ENCODE measurements at places on chromosomes 3 and 15.

GRCh38 chr3:14947886-14948608, 664 bp downstream of the NR2C2 start:
- DNase-seq: peak; percentile 90

DNA sequence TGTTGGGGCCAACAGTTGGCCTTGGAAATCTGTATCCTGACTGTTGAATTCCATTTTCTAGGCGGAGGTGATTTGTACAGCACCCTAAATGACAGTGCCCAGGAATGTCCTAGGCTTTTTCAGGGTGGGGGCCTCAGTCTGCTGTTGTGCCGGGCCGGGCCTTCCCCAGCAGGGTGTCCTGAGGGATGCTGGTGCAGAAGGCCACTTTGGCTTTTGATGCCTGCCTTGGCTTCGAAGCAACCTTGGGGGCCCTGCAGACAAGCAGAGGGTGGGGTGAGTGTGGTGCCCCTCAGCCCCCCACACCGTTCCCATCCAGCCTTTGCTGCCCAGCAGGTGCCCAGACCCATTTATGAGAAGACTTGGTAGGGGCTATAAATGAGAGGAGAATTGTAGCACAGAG, 33.0 kb downstream of the SYNM start:
- DNase-seq: no peak

GRCh38 chr3:54773271-54773670, 154.6 kb downstream of the LRTM1 start:
- DNase-seq: no peak

- DNase-seq: no peak
Observed at GRCh38 chr3:156576651-156577348, 21.9 kb upstream of the SSR3 start.

DNA sequence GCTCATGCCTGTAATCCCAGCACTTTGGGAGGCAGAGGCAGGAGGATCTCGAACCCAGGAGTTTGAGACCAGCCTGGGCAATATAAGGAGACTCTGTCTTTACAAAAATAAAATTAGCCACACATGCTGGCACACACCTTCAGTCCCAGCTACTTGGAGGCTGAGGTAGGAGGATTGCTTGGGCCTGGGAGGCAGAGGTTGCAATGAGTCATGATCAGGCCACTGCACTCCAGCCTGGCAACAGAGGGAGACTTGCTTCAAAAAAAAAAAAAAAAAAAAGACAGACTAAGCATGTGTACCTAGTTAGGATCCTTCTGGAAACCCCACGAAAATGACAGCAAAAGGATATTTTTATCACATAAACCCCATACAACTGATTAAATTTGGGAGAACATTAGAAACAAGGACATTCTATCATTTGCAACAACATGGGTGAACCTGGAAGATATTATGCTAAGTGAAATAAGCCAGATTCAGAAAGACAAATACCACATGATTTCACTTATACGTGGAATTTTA, 44.9 kb downstream of the METTL6 start:
- no peak for DNase-seq

GRCh38 chr3:17130956-17131355, 246.2 kb downstream of the PLCL2 start:
- no peak for DNase-seq

- DNase-seq: no peak
Observed at GRCh38 chr3:174854987-174855386, 4.1 kb upstream of the NAALADL2 start.

- no peak for DNase-seq
Observed at GRCh38 chr15:32861761-32862160, 144.0 kb downstream of the GREM1 start.

DNA sequence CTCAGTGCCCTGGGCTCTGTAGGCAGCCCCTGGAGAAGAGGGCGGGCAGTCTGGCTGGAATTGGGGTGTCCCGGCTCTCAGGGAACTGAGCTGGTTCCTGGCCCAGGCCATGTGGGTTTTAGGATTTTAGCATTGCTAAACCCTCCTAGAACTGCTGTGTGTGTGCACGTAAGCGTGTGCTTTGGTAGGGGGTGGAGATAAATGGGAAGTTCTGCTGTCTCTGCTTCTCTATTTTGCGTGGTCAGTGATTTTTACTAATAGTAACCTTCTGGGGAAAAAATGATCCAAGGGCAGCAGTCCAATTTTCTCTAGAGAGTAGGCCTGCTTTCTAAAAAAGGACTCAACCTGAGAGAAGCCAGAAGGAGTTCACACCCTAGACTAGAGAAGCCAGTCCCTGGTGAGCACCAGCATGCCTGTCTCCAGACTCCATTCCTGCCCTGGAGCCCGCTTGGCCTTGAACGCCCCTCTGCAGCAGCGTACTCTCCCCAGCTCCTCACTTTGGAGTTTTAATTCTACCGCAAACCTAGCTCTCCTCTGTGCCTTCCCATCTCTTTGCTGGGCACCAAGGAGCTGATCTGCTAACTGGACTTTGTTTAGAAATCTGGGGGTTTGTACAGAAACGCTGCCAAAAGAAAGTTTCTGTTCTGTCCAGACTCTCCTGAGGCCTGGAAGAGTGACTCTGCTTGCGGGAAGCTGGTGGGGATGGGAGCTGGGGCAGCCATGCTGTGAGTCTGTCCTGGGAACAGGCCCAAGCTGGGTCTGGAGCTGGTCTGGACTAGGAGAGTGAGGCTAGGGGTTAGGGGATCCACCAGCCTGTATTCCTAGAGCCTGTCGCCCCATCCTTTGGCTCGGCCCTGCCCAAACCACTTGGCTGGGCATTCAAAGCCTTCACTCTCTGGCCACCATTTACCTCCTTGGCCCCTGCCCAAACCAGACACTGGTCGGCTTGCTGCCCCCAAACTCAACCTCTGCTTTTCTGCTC, 19.7 kb downstream of the CORO2B start:
- no peak for DNase-seq

GRCh38 chr3:24110051-24110450, 165.0 kb downstream of the NR1D2 start:
- no peak for DNase-seq

Measured in stimulated activated CD8-positive, alpha-beta memory T cell treated with anti-CD3 and anti-CD28 coated beads, Interleukin-15, amount 100 ng/mL, for 1 hour (primary cell).